ENCODE measurements at places on chromosomes 4 and X.

GRCh38 chrX:47658301-47658683, 688 bp downstream of the UXT start:
- DNase-seq = no peak

DNA sequence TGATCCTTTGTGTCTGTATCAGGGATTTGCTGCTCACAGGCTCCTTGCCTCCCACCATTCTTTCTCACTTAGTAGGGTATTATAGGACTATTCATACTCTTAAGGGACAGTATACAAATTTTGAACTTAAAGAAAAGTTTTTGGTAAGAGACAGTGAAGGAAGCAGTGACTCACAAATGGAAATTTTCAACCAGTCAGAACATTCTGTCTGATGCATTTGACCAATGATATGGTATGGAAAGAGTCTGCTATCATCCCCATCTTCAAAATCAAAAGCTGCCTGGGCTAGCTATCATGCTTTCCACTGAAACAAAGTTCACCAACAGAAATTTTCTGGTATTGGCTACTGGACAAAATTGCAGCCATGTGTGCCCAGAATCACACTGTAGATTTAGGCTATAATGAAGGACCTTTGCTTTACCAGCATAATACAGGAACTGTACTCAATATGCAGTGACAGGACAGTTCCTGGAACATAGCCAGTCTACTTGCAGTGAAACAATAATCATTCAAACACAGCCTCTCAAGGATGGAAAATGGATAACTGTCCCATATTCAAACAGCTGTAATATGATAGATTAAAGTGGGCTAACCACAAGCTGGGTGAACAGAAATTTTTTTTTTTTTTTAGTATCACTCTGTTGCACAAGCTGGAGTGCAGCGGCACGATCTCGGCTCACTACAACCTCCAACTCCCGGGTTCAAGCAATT, 109.0 kb upstream of the ACSL4 start:
- DNase-seq = no peak

- no peak for DNase-seq
Measured at GRCh38 chrX:100994352-100995281, 25.1 kb downstream of the ARL13A start.

- no peak for DNase-seq
Measured at GRCh38 chr4:68180849-68181526, 51.3 kb upstream of the TMPRSS11F start.

- no peak for DNase-seq
Measured at GRCh38 chr4:38531141-38531727, 132.8 kb upstream of the KLF3 start.

- no peak for DNase-seq
Measured at GRCh38 chrX:70208479-70208878, 26.0 kb upstream of the AWAT1 start.

- no peak for DNase-seq
Measured at GRCh38 chrX:154091678-154092077, 5.8 kb downstream of the MECP2 start.

DNA sequence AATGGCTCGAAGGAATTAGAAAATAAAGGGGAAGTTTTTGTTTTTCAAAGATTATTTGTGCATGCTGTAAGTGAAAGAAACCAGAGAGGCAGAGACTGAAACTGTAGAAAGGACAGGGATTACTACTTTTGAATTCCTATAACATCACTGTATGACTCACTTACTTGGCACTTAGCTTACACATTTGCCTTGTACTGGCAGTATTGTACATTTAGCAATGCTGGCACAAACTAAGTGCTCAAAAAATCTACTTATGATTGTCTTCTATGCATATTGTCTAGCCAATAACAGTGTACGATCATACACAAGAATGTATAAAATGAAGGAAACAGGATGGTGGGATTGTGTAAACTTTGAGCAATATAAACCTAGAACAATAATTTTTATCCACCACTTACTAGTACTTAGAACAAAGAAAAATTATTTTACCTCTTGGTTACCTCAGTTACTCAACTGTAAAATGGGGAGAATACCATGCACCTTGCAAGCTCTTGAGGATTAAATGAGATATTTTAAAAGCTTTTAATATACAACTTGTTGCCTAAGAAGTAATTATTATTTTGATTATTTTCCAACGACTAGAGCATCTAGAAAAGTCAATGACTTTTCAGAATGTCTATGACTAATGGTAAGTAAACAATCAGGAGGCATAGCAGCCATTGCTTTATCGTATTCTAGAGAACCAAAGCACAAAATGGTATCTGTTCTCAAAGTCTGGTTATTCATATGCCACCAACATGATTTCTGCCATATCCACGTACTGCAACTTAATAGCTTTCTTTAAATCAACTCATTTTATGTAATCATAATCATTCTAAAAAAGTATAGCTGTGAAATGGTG, 4.7 kb downstream of the FAM120C start:
- DNase-seq = no peak

GRCh38 chrX:15127010-15127409, 142.9 kb downstream of the ASB9 start:
- DNase-seq = no peak

DNA sequence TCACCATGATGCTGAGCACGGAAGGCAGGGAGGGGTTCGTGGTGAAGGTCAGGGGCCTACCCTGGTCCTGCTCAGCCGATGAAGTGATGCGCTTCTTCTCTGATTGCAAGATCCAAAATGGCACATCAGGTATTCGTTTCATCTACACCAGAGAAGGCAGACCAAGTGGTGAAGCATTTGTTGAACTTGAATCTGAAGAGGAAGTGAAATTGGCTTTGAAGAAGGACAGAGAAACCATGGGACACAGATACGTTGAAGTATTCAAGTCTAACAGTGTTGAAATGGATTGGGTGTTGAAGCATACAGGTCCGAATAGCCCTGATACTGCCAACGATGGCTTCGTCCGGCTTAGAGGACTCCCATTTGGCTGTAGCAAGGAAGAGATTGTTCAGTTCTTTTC, 4.0 kb downstream of the HNRNPH2 start:
- DNase-seq = no peak

GRCh38 chr4:112073181-112073580, 72.1 kb upstream of the FAM241A start:
- no peak for DNase-seq

- no peak for DNase-seq
Measured at GRCh38 chr4:147833254-147833653, 101.4 kb downstream of the ARHGAP10 start.

DNA sequence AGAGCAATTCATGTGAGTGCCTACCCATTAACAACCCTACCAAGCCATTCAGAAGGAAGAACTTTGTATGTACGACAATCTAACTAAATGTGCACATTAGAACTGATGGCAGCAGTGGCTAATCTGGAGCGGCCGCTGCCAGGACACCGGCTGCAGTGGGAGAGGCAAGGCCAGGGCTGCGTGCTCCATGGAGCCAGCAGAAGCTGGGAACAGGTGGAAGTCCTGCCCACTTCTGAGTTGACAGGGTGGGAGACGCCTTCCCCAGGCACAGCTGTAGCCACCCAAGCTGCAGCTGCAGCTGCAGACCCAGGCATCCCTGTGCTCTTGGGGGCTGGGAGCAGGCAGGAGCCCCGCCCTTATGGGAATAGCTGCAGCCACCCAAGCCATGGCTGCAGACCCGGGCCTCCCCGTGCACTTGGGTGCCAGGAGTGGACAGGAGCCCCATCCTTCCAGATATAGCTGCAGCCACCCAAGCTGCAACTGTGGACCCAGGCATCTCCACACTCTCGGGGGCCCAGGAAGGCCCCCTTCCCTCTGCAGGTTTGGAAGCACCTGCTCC, 79.1 kb upstream of the DDX60 start:
- no peak for DNase-seq

DNA sequence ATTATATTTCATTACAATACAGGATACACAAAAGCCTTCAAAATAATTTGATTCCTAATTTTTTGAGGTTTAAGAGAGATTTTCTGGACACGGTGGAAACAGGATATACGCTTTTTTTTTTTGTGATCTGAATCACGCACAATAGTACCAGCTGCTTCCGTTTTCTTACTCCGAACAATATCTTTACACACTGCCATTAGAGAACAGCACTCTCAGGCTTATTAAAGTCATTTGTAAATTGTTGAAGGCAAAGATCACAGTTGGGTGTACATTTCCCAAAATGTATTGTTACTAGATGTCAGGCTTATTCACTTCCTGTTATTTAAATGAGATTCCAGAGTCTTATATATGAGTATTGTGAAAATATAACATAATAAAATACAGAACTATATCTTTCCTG, 71.5 kb downstream of the TMEM47 start:
- no peak for DNase-seq

DNA sequence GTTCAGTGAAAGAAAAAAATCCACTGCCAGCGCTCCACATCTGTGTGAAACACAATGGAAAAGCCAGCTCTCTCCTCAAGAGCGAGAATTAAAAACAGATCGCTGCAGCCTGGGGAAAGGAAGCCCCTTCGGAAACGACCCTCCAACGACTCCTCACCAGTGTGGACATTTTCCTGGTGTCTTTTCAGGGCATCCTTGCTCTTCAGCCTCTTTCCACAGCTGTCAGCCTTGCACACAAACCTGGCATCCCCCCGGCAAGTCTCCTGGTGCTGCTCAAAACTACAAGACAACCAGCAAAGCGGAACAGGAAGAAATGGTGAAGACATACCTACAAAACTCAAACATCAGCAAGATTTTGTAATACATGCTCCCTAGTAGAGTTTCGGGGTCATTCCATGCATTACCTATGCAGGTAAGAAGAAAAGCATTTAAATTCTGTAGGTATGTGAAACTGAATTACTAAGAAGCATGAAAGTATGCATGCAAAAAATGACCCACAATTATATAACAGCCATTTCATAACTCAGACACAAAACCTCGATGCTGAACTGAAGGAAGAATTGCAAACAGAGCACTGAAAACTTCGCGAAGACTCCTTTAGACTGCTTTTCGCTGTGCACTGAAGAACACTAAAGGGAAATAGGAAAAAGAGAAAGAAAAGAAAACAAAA, 106.1 kb downstream of the PRDM5 start:
- no peak for DNase-seq

GRCh38 chr4:48195374-48195773, 61.3 kb upstream of the TXK start:
- DNase-seq = no peak

- DNase-seq = no peak
Measured at GRCh38 chr4:87250294-87250693, 29.9 kb upstream of the KLHL8 start.
